ENCODE measurements at places on chromosomes 4 and X.
A peak's percentile ranks its signal among the peaks of the same experiment; 100 is the strongest.

DNA sequence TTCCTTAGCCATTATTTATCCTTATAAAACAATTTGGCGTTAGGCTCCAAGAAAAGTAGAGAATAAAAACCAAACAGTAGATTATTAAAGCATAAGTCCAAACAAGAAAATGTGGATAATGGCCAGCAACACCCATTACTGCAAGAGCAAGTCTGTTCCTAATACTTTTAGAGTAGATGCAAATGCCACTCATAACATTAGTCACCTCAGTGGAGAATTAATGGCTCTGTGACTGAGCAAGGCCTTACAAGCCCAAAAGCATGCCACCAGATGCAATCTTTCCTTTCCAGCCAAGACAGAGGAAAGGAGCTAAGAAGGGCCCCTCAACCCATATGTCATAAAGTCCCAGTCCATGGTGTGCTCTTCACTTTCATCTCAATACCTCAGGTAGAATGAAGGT, 373.8 kb downstream of the OPHN1 start:
- no peak for DNase-seq

- no peak for DNase-seq
Observed at GRCh38 chr4:95091272-95091671, 333.5 kb downstream of the BMPR1B start.

DNA sequence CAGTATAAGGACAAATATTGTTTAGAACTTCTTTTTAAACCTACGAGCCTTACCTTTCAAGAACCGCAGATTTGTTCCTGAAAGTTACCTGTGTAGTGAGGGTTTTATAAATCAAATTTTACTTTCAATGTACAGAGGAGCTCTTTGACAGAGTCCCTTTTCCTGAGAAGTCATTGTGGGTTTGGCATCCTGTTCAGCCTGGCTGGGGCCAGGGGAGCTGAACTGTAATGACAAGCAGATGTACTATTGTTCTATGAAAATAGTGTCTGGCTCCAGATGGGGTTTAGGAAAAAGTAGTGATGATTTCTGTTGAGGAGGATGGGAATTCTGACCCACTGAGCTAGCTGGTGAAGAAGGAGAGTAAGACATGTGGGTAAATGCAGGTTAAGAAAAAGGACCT, 196.2 kb upstream of the PGRMC2 start:
- DNase-seq, result no peak

DNA sequence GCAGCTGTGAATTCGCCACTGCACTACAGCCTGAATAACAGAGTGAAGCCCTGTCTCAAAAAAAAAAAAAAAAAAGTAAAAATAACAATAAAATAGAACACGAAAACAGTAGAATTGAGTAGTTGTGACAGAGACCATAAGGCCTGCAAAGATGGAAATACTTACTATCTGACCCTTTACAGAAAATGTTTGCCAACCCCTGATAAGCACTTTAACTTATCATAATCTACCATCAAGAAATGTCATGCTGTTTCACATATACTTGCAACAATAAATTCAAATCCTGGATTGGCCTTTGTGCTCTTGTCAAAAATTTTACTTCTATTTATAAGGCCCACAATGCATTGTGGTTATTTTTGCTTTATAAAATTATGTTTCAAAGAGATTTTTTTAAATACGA, 75.5 kb downstream of the ING2 start:
- DNase-seq, result no peak

DNA sequence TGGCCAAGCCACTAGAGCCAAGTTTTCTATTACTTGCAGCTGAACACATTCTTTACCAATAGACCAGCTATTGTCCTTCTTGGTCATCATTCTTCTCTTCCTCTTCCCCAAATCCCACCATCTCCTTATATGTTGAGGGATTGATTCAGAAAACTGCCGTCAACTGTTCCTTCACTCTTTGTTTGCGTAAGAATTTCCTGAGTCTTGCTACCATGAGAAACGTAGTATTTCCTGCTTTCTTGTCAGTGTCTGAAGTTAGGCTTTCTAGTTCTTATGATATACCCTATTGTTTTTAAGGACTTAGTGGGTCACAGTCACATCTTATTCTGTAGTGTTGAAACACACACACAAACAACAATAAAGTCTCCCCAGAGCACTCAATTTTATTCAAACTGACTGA, 20.1 kb downstream of the IGFBP7 start:
- DNase-seq, result no peak

- DNase-seq, result peak; percentile 32
Observed at GRCh38 chr4:7371210-7371941, 63.4 kb downstream of the PSAPL1 start.

- DNase-seq, result no peak
Observed at GRCh38 chrX:78037881-78038280, 66.2 kb upstream of the PGK1 start.

DNA sequence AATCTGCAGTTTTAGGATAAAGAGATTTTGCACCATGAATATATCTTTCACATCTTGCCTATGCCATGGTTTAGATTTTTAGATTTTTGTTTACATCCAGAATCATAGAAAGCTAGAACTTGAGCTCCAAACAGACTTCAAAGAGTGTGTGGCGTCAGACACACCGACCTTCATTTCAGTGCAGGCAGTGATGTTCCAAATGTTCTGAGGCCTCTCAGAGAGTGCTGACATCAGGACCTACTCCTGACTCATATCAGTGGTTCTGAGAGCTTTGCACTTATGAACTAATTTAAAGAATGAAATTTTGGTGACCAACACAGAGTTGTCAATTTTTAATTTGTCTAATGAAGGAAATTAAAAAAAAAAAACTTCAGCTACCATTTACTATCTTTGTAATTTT, 18.3 kb downstream of the CXCR3 start:
- no peak for DNase-seq

DNA sequence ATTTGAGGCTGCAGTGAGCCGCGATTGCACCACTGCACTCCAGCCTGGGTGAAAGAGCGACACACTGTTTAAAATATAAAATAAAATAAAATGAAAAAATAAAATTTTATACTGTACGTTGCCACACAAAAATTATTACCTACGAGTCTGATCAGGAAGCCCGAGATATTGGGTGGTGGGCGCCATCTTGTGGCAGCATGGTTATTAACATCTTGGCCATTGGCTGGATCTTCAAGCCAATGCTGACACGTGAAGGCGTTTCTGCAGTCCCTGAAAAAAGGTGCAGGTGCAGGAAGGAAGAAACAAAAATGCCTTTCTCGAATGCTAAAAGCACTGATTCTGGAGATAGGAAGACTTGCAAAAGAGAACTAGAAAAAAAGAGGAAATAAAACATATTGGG, 4.9 kb upstream of the TLR8 start:
- no peak for DNase-seq

DNA sequence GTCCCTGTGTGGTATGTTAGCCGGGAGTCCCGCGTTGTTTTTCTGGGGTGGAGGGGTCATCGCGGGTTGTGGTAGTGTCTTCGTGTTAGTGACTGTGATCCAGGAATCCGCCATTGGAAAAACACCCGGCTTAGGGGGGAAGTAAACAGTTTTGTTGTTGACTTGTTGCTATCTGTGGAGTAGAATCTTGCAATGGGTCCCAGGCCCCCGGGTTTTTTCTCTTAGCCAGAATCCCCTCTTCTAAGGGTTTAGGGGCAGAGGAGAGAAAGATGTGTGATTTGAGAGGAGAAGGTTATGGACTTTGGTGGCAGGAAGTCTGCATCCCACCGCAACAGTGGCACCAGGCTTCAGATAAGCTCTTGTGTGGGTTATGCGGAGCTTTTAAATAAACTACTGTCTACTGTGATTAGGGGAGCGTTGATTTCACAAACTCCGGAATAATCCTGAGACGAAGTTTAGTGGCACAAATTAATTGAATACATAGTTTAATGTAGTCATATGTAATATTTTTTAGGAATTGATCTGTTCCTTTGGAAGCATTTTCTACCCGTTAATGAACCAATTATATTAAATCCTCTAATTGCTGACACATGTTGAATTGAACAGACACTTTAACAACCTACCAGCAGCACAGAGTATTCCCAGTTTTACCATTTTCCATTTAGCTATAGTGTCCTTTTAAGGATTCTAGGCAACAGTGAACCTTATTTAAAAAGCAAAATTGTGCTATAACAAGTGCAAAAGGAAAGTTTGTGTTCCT, 1.4 kb downstream of the DDX3X start:
- DNase-seq, result no peak

DNA sequence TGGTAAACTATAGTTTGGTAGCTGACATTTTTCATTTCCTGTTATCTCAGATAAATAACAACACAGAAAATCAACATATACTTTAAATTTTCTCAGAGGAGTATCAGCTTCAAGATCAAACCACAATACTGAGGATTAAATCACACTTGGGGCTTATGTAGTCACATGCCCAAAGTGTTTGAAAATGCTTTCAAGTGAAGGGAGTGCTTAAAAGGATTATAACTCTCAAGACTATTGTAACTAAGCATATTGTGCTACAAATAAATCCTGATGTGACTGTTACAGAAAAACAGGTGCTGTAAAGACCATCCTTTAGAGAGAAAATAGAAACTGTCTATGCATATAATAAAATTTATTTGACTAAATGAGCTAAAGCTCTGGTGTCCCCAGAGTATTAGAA, 887.6 kb downstream of the ADGRL3 start:
- no peak for DNase-seq

- no peak for DNase-seq
Observed at GRCh38 chrX:132631579-132632232, 142.9 kb upstream of the MBNL3 start.

DNA sequence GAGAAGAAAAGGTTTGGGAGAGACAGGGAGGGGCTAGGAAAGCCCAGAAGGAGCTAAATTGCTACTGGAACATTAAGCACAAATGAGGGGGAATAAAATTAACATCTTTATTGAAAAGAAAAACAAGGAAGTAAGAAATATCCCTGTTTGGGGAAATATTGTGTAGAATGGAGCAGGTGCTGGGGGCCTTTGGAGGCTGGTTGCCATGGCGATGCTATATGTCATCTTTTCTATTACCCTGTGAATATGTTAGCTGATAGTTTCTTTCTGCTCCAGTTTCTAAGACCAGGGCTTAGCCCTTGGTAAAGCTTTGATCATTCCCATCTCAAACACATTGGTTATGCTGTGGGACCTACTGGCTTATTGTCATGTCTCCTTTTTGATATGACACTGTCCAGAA, 28.7 kb downstream of the TMEM31 start:
- no peak for DNase-seq

- no peak for DNase-seq
Observed at GRCh38 chrX:78452356-78452755, 124.9 kb upstream of the CYSLTR1 start.

DNA sequence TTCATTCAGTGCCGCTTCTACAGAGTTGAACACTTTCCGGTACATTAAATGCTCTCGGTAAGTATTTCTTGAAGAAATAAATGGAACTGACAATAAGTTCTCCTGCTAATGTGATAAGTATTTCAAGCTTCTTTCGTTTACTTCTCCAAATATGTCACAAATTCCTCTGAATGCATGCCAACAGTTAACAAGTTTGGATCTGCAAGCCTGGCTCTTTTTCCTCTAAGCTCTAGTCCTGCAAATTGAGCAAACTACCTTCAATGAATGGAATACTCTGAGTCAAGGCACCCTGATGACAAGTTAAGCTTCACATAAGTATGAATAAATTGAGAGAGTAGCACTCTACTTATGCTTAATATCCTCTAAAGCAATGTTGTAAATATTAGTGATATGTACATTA, 403.6 kb downstream of the PDGFC start:
- DNase-seq, result no peak

DNA sequence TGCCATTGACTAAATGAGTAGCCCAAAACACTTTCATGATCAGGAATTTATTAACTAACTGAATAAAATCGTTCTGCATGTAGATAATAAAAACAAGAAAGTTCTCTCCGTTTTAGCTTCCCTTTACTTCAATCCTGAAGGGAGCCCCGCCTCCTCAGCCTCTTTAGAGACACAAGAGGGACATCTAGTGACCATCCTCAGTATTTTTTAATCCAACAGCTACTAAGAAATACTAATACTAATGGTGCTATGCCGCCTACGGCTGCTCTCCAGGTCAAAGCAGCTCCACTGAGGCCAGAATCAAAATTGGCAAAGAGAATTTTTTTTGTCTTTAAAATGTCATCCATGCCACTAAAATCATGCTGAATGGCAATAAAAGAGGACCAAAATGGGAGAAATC, 3.2 kb upstream of the PCDH19 start:
- DNase-seq, result peak; percentile 8

DNA sequence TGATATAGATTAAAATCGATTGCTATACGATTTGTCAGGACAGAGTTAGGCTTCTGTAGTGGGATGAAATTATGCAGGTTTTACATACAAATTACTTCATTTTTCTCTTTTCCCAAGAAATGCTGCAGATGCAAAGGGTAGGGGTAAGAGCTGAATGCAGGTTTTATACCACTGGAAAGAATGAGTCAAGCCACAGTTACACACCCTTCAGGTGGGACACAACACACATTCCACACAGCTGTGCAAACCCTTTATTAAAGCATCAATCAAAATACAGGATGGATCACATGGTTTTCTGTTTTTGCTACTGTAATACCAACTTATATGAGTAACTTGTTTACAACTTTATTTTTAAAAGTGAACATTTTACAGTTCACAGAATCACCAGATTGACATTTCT, 39.8 kb downstream of the MFAP3L start:
- DNase-seq, result no peak

DNA sequence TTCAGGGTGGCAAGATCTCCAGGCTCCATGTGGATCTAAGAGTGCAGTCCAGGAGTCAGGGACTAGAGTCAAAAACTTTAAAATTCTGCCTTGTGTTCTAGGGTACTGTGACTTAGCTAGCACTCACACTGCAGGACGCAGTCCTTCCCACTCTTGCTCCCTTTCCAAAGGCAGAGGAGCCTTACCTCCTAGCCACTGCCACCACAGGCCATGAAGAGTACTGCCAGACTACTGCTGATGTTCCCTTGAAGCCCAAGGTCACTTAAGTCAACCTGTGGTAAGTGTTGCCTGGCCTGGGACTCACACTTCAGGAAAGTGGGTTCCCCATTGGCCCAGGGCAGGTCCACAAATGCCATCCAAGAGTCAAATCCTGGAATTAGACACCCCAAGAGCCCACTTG, 632.2 kb downstream of the PCDH19 start:
- DNase-seq, result no peak

- DNase-seq, result no peak
Observed at GRCh38 chr4:835148-836002, 9.4 kb upstream of the CPLX1 start.

- DNase-seq, result peak; percentile 27
Observed at GRCh38 chr4:165560941-165561340, 182.1 kb downstream of the CPE start.

GRCh38 chr4:16264798-16265197, 38.5 kb upstream of the TAPT1 start:
- no peak for DNase-seq

- no peak for DNase-seq
Observed at GRCh38 chr4:3605491-3605890, 73.3 kb upstream of the LRPAP1 start.

DNA sequence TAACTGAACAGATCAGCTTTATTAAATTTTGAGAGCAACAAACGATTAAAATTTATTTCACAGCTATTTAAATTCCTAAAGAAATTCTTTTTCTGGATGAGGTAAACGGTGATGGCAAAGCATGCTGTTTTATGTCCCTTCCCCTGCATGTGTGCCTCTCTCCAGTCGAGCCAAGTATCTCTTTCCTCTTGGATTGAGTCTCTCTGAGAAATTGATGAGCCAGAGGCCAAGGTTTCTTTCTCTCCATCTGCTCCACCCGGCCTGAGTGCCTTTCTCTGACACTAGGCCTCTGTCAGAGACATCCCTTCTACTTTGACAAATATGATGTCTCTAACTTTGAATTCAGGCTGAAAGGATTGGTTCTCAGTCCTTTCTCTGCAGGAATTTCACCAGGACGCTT, 42.6 kb upstream of the PARM1 start:
- DNase-seq, result no peak

GRCh38 chr4:85870298-85871083, 395.5 kb downstream of the ARHGAP24 start:
- no peak for DNase-seq

- no peak for DNase-seq
Observed at GRCh38 chr4:140115140-140115539, 38.8 kb downstream of the MAML3 start.
